Right renal pelvis (tissue), 4 donors: ENCODE measurements at places on chromosomes 12 and 14.

DNA sequence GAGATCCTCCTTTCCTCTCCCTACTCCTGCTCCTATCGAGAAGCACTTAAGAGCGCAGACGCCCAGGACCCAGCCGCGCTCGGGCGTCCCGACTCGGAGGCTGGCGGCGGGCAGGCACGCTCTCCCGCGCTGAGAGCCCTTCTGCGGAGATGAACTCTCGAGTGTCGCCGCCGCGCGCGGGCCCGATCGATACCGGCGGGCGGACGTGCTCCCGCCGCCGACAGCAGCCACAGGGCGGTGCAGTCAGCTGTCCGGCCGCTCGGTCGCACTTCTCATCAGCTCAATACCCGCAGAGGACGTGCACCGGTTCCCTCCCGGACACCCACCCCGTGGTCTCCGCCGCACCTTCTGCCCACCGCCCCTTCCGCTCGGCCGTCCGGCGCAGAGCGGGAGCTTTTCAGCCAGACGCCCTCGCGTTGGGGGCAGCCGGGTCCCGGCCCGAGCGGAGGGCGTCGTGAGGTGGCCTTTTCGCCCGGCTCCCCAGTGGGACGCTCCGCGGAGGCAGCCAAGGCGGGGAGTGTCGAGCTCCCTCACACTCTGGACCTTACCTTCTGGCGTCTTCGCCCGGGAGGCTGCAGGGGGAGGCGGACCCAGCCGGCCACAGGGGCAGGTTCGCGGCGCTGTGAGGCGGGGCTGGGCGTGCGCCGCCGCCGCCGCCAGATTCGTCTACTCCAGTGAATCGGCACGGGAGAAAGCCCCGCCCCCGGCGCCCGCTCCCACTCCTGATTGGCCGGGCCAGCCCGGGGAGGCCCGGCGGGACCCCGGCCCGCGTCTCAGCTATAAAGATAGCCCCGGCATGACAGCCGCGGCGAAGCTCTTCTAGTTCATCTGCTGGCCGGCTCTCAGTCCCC, at the start of gene INSM2:
Gene INSM2 (plus strand): TSS at position 808 of the 851 bp plus-strand sequence. CDS start 89 bp downstream, outside the sequence.
- peak; percentile 22 for DNase-seq

DNA sequence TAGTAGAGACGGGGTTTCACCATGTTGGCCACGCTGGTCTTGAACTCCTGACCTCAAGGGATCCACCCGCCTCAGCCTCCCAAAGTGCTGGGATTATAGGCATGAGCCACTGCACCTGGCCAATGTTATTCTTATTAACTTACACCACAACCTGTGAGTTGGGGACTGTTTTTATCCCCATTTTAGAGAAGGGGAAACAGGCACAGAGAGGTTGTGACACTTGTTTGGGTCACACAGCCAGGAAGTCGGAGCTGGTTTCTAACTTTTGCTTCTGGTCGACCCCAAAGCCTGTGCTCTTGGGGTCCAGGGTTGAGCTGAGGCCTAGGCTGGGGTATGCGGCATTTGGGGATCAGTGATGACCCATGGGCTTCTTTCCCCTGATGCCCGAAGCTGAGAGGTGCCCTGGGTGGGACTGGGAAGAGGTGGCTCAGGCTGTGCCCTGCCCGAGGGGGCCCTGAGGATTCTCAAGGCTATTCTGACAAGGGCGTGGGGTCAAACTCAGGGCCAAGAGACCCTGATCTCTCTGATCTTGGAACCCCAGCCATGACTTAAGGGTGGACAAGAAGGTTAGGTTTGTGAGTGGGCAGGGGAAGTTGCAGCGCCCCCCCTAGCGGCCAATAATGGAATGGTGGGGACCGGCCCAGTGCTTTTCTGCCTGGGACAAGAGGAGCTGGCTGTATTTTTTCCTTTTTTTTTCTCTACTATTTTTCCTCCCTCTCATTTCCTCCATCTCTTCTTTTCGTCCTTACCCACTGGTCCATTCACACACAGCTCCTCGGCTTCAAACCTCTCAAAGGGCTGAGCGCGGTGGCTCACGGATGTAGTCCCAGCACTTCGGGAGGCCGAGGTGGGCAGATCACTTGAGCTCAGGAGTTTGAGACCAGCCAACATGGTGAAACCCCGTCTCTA, 3.0 kb downstream of the SDSL start:
- no peak for DNase-seq

DNA sequence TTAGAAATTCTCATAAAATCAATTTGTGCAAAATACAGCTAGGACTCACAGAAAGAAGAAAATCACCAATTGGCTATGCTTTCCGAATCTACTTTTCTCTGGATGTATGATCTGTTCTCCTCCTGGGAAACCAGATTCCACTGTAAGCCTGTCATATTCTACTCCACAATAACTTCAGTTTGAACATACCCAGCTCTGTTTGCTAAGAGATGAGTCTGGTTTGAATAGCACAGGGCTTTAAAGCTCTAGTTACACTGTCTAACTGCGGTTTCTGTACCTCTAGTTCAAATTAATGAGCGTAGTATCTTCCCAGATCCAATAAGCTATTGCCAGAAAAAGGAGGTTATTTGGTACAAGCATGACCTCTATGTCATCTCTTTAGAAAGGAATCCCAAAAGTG, 270.1 kb downstream of the DAD1 start:
- no peak for DNase-seq

- DNase-seq: no peak
Observed at GRCh38 chr14:35122696-35123387, 490 bp downstream of the PRORP start.

DNA sequence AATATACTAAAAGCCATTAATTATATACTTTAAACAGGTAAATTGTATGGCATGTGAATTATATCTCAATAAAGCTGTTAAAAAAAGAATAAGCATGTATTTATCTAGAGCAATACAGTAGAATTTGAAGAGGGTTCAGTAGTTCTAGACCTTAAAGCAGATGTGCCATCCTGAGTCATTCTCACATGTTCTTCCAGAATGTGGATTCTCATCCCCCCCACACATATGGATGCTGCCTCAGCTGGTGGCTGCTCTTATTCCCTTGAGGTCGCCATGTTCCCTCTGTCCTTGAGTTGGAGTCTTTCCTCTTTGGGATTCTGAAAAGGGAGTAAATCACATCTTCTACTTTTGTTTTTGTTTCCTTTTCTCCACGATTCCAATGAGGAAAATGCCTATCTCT, 321.3 kb downstream of the AEBP2 start:
- DNase-seq: no peak

- no peak for DNase-seq
Observed at GRCh38 chr12:69755302-69755701, 16.6 kb downstream of the RAB3IP start.

DNA sequence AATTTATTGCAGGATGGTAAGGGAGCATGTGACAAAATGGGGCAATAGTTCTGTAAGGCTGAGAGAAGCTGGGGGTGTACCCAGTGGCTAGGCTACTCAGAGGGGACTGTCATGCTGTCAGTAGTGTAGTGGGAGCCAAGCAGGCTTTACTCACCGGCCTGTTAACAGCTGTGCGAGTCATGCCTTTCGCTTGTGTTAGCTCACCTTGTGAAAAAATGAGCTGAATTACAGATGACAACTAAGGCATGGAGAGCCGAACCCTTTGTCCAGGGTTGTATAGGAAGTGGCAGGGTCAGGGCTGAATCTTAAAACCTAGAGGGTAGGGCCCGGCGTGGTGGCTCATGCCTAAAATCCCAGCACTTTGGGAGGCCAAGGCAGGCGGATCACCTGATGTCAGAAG, 37.9 kb downstream of the SH2B3 start:
- DNase-seq: no peak

- DNase-seq: peak; percentile 58
Observed at GRCh38 chr12:48037267-48037915, 33.1 kb upstream of the COL2A1 start.

DNA sequence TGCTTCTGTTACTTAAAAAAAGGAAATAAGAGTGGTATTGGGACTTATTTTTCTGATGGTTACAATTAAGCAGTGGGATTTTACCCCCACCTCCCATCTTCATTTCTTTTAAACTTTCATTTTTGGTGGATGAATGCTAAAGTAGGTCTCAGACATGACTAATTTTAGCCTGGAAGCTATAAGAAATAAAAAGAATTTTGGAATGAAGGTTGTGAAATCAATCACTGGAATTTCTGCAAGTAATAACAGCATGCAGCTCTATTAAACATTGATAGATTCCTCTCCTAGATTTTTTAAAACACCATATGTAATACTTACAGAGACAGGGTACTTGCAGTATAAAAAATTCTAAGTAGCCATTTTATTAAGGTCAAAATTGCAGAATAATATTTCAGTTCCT, 164.2 kb upstream of the CLEC14A start:
- DNase-seq: no peak

GRCh38 chr12:45907955-45908354, 82.4 kb downstream of the SCAF11 start:
- no peak for DNase-seq

DNA sequence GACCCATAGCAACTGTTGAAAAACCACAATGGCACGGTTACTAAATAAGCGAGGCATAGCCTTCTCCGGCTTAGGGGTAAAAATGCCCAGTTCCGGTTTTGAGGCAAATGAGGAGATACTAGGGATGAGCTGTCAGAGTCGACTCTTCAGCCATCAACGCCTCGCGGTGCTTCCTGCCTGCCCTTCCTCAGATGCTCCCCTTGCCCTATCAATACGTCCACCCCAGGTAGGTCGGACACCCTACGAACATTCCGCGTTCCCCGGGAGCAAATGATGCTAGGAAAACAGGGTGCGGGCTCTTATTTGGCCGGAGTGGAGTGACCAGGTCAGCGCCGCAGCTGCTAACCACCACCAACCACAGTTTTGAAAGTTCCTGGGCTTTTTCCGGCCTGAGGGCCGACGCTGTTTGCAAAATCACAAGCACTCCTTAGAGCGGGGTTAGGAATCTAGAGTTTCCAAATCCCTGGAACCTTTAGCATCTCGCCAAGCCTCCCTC, 1.2 kb downstream of the SRSF9 start:
- DNase-seq: no peak

DNA sequence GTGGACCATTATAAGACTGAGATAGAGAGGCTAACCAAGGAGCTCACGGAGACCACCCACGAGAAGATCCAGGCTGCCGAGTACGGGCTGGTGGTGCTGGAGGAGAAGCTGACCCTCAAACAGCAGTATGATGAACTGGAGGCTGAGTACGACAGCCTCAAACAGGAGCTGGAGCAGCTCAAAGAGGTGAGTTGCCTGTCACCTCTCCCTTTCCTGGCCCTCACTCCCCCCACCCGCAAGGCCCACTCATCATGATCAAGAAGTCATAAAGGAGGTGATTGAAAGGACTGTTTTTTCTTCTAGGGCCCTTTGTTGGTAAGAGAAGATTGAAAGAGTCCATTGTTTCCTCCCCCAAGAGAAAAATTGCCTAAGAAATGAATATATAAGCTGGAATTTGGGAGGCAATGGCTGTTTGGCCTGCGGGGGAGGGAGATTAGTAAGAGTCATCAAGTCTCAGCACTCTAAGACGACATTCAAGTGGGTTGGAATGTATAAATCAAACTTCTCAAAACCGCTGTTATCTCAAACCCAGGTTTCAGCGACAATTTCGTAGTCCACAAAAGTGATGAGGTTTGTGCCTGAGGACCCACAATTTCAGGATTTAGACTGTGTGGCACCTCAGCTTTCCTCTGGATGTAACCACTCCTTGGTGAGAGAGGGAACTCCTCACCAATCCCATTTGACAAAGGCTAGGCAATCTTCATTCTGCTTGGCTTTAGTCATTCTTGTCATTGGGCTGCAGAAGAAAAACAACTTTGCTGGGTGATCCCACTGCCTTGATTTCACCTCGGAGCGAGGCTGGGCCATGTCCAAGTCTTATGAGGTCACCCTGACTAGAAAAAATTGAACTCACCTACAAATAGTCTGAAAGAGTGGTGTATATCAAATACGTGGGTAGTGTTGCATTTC, 966 bp downstream of the BICD1 start:
- DNase-seq: no peak

DNA sequence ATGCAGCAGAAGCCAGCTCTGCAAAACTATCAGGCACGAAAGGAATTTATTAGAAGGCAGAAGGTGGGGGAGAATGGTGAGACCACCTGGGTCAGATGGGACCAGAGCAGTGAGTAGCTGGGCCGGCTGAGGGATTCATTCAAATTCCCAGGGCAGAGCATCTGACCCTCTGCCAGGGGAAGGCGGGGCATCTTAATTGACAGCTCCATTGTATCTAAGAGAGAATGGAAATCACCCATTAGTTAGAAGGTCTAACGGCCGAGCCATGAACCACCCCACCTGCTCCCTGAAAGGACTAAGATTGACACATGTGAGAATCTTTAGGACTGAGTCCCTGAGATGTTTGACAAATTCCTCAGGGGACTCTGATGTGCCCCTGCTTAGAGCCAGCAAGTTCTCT, 83.7 kb downstream of the PHETA1 start:
- no peak for DNase-seq

- DNase-seq: no peak
Observed at GRCh38 chr12:120651821-120652220, 11.4 kb downstream of the CABP1 start.

DNA sequence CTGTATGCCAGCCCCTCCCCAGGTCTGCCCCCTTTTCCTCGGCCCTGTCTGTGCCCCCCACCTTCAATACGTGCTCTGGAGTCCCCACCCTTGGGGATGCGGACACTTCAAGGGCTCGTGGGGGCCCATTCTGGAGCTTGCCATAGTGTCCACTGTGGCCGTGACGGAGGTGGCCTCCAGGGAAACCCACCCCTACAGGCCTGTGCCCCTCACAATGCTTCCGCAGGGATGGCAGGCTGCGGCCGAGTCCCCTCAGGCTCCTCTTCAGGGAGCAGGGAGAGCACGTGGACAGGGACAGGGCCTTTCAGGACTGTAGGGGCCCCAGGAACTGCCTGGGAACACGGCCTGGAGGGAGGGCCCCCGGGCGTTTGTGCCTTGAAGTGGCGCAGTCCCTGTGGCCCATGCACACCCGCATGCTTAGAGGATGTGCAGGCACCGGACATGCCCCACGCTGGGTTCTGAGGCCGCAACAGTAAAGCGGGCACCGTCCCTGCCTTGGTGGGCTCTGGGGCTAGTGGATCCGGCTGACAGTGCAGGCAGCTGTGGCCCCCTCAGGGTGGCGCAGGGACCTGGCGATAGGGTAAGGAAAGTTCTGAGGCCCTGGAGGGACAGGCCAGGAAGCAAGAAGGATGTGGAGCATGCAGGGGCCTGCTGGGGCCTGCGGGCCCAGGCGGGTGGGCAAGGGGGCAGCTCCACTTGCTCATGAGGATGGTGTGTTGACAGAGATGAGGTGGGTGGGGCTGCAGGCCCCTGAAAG, 209.0 kb upstream of the RTL1 start:
- no peak for DNase-seq

DNA sequence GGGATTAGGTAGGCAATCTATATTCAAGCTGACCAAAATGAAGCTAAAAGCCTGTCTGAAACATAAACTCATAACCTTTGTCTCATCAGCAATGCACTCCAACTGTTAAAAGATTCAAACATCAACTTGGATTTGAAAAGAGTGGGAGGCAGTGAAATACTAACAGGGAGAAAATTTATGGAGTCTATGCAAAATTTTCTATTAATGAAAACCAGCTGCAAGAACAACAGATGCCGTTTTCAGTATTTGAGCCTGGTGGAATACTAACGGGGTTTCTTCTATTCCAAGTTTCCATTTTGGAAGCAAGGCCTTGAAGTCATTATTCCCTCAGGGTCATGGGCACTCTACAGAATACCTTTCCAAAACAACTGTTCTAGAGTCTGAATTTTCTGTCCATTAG, 88.3 kb downstream of the LRP6 start:
- no peak for DNase-seq

- DNase-seq: no peak
Observed at GRCh38 chr14:105093038-105093430, 27.8 kb upstream of the GPR132 start.

- no peak for DNase-seq
Observed at GRCh38 chr14:67680121-67680602, 5.7 kb upstream of the VTI1B start.

- DNase-seq: no peak
Observed at GRCh38 chr12:72074956-72075355, 136.3 kb downstream of the TPH2 start.

GRCh38 chr12:85740186-85740585, 96.0 kb downstream of the RASSF9 start:
- no peak for DNase-seq
